ENCODE measurements at places on chromosomes 3 and 15.

DNA sequence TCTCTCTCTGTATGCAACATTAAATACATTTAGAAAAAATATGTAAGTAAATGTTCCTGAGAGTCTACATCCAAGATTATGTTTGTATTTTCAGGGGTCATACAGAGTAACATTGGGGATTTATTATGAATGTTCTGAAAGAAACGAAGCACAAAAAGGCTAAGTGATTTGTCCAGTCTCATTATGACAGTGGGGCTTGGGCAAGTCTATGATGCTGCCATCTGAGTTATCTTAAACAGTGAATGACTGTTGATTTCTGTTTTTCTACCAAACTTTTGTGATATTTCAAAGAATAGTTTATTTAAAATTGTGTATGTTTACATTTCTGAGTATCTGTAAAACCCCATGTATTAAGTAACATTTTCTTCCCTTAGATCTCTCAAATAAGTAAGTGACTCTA lies 481.2 kb upstream of the ZNF717 start:
- DNase-seq, result no peak

GRCh38 chr3:30616347-30617027 lies 10.1 kb downstream of the TGFBR2 start:
- DNase-seq, result no peak

GRCh38 chr3:59573911-59574310 lies 524.1 kb upstream of the CFAP20DC start:
- no peak for DNase-seq

DNA sequence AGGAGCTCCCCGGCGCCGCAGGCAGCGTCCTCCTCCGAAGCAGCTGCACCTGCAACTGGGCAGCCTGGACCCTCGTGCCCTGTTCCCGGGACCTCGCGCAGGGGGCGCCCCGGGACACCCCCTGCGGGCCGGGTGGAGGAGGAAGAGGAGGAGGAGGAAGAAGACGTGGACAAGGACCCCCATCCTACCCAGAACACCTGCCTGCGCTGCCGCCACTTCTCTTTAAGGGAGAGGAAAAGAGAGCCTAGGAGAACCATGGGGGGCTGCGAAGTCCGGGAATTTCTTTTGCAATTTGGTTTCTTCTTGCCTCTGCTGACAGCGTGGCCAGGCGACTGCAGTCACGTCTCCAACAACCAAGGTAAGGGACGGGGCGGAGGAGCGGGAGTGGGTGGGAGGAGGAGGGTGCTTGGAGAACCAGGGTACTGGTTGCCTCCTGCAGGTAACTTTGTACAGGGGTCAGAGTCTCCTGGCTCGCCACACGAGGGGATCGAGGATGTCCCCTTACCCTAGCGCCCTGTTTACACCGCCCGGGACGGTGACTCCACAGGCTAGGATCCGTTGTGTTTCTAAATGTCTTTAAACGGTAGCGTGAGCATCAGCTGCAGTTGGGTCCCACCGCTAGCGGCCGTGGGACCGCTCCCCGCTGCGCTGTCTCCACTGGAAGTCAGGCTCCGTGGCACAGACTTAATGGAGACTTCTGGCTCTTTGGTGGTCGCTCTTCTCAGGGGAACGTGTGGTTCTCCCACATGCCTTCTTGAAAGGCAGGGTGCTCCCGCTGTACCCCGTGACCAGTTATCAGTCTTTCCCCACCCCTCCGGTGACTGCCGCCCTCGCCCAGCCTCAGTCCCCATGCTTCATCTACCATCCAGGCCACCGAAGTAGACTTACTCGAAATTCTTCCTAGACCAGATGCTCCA lies 515 bp downstream of the EPHA6 start:
- DNase-seq, result no peak

DNA sequence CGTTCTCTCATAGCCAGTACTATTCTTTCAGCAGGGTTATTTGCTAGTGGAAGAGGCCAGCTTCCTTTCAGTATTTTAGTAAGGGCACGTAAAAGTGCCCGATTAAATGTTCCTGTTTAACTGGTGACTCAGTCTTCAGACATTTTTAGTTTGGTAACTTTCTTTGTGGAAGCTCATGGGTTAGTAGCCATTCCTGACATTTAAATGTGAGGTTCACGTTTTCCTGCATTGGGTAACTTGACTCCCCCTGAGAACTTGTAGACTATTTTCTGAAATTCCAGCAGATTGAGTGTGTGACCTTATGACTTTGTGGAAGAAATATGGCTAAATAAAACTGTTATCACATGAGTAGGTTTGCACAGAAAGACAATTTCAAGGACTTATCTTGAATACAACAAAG lies 16.9 kb downstream of the ABHD2 start:
- DNase-seq, result peak; percentile 63

GRCh38 chr15:51363383-51363782 lies 21.9 kb downstream of the GLDN start:
- DNase-seq, result no peak

GRCh38 chr15:50418041-50418583 lies 6.1 kb upstream of the USP8 start:
- DNase-seq, result peak; percentile 12

GRCh38 chr15:33946152-33946551 lies 22.1 kb upstream of the CHRM5 start:
- no peak for DNase-seq

- DNase-seq, result no peak
Measured at GRCh38 chr3:65778968-65779367, 259.8 kb downstream of the MAGI1 start.

DNA sequence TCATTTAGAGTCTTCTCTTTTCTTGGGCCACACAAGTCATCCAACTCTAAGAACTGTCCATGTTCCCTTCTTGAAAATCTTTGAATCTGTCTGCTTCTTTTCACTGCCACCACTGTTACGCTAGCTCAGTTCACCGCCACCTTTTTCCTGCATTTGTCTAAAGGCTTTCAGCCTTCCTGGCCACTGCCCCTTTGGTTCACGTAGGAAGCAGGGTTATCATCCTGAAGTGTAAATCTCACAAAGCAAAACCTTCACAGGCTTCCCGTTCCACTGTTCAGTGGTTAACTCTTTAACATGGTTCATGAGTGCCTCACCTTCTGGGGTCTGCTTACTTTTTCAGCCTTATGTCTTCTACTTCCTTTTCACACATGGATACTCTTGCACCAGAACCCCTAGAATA lies 26.3 kb upstream of the CCDC39 start:
- no peak for DNase-seq

GRCh38 chr15:75235051-75235673 lies 23.0 kb upstream of the GOLGA6C start:
- DNase-seq, result no peak

GRCh38 chr3:42526616-42527367 lies 24.3 kb downstream of the VIPR1 start:
- no peak for DNase-seq

DNA sequence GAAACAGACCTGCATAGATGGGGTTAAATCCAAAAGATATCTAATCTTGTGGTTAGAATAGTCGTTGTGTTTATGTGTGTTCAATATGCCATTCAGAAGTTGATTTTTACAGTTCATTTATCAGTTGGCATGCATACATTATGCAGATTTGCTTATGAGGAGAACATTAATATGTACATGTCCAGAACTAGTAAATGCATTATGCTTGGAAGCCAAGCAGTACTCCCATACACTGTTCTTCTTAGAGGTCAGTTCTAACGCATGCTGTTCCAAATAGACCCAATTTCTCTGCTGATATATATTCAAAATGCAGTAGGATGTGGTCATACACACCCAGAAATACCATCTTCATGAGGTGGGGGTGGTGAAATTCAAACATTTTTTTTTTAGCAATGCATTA lies 956 bp downstream of the FGF12 start:
- DNase-seq, result no peak

DNA sequence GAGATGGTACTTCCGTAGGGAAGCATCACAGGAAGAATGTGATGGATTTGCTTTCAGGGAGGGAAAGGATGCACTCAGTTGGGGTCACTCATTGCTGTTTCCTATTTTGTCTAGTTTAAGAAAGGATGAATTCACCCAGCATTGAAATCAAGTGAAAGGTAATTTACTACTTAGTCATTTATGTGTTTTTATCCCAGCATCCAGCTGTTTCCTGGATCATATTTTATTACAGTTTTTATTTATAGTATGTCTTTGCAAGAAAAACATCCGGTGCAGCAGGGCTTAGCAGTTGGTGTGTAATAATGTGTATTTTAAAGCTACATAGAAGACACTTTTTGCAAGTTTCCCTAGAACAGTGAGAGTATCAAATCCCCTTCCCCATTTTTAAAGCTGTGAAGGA lies 37.4 kb upstream of the GOLGA8B start:
- no peak for DNase-seq

- no peak for DNase-seq
Measured at GRCh38 chr3:188198001-188198400, 44.0 kb downstream of the LPP start.

GRCh38 chr15:28075573-28075972 lies 23.5 kb downstream of the OCA2 start:
- no peak for DNase-seq

GRCh38 chr3:73652896-73653295 lies 28.2 kb upstream of the PDZRN3 start:
- no peak for DNase-seq

- DNase-seq, result no peak
Measured at GRCh38 chr3:110783541-110783940, 288.1 kb upstream of the NECTIN3 start.

DNA sequence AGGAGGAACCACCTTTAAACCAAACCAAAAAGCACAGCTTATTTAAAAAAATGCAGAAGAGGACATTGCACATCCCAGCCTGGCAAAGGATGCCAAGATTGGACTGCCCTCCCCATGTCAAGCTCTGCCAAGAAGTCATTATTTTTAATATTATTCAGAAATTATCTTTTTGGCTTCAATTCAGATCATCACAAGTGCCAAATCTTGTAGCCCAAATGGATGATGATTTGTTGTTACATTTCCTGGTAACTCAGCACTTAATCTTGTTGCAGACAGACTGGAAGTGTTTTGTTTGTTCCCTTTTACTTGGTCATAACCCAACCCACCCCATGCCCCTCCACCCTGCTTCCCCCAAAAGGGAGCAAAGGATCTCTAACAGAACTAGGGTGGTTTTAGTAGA lies 28.1 kb upstream of the LXN start:
- DNase-seq, result no peak

- DNase-seq, result no peak
Measured at GRCh38 chr3:197514786-197515355, 40.9 kb downstream of the BDH1 start.

DNA sequence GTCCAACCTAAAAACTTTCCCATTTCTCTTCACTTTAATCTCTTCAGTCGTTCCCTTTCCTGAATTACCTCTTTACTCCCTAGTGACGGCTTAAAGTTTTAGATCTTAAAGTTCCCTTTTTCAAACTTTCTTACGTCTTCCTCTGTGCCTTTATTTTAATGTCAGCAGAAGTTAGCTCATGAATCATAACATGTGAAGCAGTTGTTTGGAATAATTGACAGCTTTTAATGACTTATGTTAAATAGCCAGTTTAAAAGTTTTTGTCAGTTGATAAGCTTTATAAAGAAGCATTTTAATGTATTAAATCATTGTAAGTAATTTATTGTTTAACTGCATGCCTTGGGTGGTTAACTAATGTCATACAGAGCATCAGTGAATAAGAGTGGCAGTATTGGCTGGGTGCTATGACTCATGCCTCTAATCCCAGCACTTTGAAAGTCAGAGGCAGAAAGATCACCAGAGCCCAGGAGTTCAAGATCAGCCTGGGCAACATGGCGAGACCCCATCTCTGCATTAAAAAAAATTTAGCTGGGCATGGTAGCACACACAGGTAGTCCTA lies 33.9 kb downstream of the PIK3CA start:
- no peak for DNase-seq

GRCh38 chr15:73747847-73748590 lies 5.1 kb downstream of the INSYN1 start:
- DNase-seq, result no peak

DNA sequence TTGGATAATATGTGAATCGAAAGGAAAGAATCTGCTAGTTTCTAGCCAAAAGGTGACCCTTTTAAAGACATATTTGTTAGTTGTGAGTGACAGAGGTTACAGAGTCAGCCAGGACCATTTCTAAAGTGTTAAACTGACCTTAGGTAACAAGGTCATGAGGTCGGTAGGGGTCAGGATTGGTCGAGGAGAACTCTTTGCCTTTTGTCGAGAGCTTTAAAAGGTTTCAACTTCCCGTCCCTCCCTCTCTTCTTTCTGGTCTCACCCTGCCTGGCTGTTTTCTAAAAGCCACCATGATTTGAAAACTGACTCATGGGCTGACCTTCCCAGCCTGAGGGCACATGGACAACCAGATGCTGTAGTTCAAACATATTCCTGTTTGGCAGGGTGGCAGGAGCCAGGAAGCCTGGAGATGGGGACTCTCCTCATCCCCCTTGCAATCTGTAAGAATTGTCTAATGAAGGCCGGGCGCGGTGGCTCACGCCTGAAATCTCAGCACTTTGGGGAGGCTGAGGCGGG lies 25.8 kb upstream of the PRTG start:
- DNase-seq, result no peak

DNA sequence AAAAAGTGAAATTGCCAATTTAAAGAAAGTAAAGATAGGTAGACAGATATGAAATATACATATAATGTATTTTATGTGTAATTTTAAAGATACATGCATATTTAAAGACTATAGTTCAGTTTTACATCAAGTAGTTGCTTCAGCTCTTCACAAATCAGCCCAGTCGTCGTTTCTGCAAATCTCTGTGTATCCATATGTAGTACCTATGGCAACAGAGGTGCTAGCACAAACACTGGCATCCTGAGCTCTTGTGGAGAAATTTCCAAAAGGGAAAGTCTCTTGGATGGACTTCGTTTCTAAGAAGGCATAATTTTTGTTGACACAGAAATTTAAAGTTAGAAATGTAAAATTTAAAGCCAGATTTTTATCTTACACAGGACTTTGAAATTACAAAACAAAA lies 1284.7 kb downstream of the ROBO1 start:
- DNase-seq, result no peak

DNA sequence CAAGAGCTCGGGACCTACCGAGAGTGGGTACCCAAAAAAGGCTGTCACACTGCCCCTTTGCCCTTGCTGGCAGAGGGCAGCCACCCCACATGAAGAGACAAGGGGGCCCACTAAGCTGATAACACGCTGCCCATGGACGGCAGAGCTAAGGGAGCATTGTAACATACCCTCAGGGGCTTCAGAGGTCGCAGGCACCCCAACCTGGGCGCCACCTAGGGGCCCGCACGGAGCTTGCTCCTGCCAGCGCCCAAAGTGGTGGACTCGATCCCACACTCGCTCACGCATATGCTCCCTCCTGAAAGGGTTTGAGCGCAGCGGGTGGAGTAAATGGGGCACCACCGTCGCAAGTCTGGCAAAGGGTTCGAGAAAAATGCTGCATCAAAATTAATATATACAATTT lies 975.4 kb downstream of the ZPLD1 start:
- no peak for DNase-seq

DNA sequence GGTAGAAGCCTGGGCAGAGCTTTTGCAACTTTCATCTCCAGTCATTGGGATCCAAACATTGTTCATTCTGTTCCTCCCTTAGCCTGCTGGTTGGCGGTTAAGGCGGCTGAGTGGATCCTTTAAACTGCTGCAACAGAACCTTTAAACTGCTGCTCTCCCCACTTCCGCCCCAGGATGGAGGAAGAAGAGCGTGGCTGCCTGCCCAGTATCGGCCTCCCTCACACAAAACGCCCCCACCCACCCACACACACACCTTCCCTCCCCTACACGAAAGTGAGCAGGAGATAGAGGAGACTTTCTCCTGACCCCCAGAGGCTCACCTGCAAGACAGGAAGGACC lies 460 bp upstream of the ZMAT3 start:
- no peak for DNase-seq

GRCh38 chr3:30843877-30844276 lies 50.6 kb downstream of the GADL1 start:
- DNase-seq, result no peak

All from LoVo (cell line).